Suprapubic skin (tissue), 4 donors: ENCODE measurements at places on chromosomes 3 and 15.

GRCh38 chr3:43117257-43117656, 11.4 kb upstream of the POMGNT2 start:
- DNase-seq: no peak

DNA sequence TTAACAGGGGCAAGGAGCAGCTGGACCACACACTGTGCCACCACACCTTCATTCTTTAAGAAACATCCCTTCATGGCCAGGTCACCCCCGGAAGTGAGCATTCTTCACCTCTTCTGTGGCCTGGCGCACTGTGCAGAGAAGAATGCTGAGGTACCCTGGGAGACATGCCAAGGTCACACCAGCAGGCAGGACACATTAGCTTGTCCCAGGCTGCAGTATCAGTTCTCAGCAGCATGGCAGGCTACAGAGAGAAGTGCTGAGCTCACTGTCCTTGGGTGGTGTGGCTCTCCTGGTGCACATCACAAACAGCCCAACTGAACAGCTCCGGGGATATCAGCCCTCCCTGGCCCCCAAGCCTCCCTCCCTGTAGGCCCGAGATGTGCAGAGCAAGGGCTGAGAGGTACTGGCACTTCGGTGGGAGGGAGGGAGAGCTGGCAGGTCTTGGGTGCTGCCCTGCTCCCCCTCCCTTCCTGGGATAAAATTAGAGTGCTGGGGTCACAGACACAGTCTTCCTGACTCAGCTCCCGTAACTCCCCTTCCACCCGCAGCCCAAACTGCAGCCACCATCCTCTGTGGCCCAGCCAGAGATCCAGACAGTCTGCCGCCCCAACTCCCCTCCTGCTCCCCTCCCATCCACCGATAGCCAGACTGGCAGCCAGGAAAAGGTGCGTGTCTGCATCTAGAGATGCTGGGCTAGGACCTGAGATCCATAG, 13.4 kb downstream of the SEMA7A start:
- DNase-seq: no peak

GRCh38 chr3:64520334-64520733, 167.5 kb downstream of the ADAMTS9 start:
- DNase-seq: no peak

DNA sequence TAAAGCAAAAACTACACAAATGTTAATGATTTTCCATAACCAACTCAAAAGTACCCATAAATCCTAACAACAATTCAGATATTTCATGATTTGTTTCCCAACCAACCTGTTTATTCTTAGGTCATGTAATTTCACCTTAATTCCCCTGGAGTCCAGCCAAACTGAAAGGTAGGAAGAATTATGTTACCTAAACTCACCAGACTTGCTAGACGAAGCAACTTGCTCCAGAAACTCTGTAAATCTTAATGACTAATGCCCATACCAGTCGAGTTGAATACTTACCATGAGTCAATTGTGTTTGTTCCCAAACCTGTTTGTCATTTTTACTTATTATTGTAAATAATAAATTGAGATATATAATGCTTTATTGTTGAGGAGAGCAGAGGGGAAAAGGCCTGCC, 1030.0 kb downstream of the TBL1XR1 start:
- DNase-seq: no peak

- DNase-seq: no peak
These were observed 10.7 kb downstream of the GCNT3 start for GRCh38 chr15:59622289-59622688.

DNA sequence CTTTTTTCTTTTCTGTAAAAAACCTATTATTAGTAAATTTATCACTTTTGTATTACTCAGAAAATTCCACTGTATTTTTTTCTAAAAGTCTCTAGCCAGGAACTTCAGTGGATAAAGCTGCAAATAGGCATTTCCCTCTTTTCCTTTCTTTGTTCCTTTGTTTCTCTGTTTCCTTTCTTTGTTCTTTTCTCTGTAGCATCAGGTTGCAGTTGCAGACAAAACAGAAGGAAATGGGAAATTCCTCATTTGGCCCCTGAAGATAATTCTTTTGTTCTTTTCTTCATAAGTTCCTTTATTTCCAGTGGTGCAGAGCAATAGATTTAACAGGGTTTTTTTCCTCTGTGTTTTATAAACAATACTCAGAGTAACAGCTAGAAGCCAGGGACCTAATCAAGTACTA, 416.5 kb downstream of the TBL1XR1 start:
- no peak for DNase-seq

DNA sequence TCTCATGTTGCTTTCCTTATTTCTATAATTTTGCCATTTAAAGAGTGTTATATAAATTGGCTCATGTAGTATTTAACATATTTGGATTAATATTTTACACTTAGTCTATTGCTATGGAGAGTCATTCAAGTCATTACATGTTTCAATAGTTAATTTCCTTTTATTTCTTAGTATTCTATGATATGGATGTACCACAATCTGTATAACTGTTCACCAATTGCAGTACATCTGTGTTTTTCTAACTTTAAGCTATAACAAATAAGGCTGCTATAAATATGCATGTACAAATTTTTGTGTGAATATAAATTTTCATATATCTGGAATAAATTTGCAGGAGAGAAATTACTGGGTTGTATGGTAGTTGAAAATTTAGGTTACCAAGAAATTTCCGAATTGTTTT, 993.4 kb downstream of the NAALADL2 start:
- DNase-seq: no peak

DNA sequence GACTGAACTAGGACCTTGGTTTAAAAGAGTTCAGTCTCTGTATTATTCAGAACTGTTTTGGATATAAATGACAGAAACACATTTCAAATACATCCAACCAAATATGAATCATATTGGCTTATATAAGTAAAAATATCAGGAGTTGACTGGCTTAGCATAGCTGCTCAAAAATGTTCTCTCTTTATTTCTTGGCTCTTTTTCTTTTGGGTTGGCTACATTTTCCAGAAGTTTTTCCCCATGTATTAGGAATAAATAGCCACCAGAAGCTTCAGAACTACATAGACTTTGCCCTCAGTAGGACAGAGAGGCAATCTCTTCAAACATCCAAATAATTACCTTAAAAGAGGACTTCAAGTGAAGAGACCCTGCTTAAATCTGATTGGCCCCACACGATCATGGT, 32.7 kb downstream of the KCNMB2 start:
- no peak for DNase-seq

GRCh38 chr3:13195374-13195773, 122.1 kb upstream of the IQSEC1 start:
- no peak for DNase-seq

DNA sequence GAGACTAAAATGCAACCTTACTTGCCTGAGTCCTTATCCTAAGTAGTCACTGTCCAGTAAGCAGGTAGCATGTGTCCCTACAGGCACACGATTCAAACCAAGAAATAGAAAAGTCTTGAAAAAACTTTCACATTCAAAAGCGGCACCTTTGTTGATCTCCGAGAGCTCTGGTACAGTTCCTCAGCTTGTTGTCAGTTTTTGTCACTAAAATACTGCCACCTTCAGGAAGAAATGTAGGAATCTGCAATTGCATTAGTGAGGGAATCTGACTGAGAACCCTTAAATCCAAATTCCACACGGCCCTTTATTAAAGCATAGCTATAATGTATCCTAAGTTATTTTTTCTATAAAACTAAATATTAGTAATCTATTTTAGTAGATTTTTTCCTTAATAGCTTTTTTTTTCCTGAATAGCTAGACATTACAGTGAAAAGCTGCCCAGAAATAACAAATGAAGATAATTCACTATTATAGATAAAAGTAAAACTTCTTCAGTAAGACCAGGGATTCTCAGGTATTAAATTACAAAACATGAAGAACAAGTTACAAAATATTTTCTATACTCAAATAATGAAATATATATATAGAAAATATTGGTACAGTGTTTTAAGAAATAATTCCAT, 44.0 kb downstream of the CCDC54 start:
- DNase-seq: no peak

DNA sequence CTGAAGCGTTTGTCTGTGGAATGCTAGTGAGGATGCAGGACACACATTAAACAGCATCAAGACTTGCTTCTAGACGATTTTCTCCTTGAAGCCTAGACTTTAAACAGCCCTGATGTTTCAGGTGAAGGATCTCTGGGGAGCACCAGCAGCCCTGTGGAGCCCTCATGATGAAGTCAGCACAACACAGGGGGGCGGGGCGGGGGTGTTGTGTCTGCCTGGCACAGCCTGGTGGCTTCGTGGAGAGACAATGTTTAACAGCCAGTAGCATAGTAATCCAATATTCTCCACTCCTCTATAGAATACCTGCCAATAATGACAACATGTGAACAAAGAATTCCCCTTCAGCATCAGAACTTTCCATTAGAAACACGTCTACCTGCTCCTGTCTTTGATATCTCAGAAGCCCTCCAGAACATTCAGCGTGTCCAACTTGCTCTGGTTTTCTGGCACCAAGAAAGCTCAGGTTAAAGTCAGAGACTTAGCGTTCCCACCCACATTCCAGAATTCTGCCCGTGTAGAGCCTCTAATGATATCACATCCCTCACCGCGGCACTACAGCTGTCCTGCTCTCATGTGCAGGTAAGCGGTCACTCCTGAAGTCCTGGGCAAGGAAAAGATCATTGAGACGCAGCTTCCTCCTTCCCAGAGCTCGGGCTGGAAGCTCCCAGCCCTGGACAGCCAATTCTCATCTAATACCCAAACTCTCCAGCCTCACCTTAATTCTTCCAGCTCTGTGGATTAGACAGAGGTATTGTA, 98.0 kb downstream of the ATP10A start:
- no peak for DNase-seq

GRCh38 chr3:4417449-4417848, 49.6 kb downstream of the SUMF1 start:
- no peak for DNase-seq

- no peak for DNase-seq
These were observed 28.8 kb upstream of the ANP32A start for GRCh38 chr15:68849497-68849896.

- DNase-seq: no peak
These were observed 6.2 kb upstream of the ZNF619 start for GRCh38 chr3:40470701-40471100.

DNA sequence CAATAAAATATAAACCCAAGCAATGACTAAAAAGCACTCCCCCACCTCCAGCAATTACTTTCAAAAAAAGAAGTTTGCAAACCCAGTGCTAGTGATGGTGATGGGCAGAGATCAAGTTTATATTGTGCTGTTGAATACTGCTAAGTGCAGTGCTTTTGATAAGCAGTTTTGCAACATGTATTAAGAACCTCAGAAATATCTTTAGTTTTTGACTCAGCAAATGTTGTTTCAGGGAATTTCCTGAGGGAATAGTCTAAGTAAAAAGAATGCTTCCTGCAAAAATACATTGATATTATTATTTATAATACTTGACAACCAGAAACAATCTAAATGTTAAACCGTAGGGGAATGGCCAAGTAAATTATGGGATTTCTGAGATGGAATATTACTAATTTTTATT, 69.3 kb downstream of the ADAMTSL3 start:
- DNase-seq: no peak

GRCh38 chr3:142098964-142099363, 50.4 kb downstream of the TFDP2 start:
- no peak for DNase-seq

DNA sequence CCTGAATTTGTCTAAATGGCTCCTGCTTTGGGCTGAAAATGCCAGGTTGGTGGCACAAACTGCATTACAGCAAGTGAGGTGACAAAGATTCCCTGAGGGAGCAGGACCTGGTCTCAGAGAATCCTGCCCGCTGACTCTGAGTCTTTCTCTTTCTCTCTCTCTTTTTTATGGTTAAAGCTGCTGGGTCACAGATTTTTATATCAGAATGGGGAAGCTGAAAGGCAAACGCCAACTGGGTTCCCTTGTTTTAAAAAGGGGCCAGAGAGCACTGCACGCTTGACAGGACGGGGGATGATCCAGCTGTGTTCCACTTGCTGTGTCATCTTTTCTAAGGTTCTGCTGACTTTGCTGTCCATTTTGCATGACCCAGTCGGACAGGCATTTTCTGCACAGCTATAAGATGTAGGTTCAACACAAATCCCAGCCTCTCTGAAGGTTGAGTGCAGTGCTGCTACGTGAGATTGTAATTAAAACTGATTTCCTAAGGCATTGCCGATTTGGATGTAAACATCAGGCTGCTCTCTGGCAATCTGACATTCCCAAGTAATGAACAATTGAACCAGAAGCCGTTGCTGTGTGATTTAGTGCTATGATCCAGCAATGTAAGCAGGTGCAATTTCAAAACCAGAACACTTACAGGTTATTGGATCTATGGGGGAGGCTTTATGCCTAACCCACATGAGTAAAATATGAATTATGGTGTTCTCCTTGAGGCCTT, 25.8 kb downstream of the ARHGEF3 start:
- no peak for DNase-seq

DNA sequence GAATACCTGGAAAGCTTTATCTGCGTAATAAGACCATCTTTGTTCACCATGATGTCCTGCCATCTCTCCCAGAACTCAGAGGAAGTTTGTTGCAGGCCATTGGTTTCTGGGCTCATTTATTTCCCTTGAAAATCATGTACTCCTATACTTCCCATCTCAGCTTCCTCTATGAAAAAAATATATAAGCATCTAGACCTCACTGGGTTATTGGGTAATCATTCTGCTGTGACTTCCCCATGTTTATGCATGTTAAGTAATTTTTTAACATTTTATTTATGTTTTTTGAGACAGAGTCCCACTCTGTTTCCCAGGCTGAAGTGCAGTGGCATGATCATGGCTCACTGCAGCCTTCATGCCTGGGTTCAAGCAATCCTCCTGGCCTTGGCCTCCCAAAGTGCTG, 184.5 kb downstream of the ZPLD1 start:
- no peak for DNase-seq
